ENCODE measurements at places on chromosomes 6 and 20.

- no peak for DNase-seq
These were observed 7.2 kb upstream of the UQCC2 start for GRCh38 chr6:33718713-33719112.

DNA sequence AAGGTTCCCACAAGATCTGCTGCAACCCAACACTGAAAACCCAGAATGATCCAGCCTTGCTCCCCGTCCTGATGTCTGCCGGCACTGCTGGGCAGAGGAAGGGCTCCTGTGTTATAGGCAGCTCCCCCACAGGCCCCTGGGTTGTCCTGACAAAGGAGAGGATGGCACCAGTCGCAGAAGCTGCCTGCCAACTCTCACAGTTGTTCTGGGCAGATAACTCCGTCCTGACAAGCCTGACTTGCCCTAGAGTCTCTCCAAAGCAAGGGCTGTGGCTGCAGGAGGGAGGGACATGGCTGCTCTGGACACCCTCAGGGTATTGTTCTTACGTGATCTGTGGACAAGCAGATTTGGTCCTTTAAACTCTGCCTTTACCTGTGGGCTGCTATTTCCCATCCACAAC, 243.8 kb downstream of the CDH26 start:
- no peak for DNase-seq

DNA sequence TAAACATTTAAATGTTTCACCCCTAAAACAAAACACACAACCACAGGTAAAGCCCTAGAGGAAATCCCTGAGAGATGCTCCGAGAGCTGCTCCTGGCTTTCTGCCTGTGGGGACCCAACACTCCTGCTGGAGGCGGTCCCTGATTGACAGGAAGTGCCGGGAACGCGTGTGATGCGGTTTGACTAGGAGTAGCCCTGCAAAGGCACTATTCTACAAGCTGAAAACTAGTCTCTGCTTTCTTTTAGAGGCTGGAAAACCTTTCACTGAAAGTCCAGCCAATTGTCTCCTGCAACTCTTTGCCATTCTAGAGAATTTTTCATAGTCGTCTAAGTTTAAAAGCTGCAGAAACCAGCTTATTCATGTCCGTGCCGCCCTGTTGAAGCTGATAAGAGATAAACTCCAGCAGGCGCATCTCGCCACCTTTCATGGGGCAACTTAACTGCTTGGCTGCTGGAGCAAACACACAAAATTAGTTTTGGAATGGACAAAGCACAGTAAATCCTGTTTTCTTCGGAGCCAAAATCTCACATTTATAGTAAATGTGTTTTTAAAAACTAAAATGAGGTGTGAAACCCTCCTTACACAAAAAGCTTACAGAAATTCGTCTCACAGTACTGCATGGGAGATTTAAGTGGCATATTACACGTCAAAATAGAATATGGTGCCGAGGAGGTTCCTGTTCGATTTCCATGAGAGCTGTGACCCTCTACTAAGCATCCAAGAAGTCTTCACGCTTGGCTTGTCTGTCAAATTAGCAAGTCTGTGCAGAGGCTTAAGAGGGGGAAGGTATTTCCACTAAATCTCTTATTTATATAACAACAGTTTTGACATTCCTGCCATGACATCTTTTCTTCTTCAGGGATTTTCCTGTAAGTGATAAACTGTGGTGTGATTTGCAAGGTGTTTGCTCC, 46.9 kb downstream of the DACT2 start:
- no peak for DNase-seq

- DNase-seq = no peak
These were observed 124.1 kb upstream of the RPS6KA2 start for GRCh38 chr6:166751051-166751595.

DNA sequence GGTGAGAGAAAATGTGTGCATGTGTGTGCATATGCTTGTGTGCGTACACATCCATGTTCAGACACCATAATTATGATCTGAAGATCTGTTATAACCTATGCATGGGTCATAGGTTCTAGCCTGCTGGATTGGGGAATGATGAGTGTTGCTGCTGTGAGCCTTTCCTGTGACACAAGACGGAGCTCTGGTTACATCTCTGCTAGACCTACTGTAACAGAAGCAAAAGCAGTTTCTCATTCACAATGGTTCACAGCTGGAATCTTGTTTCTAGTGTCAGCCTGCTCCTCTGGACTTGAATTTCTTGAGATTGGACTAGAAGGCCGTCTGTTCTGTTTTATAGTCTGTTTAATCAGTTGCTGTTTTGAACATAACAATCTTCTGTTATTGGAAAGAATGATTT, 40.1 kb downstream of the DEFB114 start:
- no peak for DNase-seq

GRCh38 chr6:38143191-38144150, 323.9 kb downstream of the ZFAND3 start:
- no peak for DNase-seq

GRCh38 chr6:11785774-11786579, 7.4 kb upstream of the ADTRP start:
- no peak for DNase-seq

GRCh38 chr6:53640361-53640760, 25.2 kb downstream of the KLHL31 start:
- no peak for DNase-seq

DNA sequence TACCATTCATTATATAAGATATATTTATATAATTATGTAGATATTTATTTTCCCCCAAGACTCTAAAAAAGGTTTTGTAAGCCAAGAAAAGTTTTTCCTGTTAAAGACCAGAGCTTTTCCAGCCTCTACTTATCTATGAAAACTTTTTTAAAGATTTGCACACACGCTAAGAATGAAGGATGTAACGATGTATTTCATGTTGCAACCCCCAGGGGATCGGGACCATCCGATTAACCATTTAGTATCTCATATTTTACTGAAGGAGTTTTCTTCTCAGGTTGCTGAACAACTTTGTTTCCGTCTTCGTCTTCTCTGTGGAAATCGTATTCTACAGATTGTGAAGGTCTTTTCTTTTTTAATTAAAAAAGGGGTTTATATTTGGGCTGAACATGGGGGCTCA, 70.0 kb upstream of the SASH1 start:
- DNase-seq = no peak

GRCh38 chr6:139943391-139943790, 568.9 kb upstream of the CITED2 start:
- DNase-seq = no peak

- DNase-seq = no peak
These were observed 113.1 kb downstream of the ADAT2 start for GRCh38 chr6:143337201-143337949.

DNA sequence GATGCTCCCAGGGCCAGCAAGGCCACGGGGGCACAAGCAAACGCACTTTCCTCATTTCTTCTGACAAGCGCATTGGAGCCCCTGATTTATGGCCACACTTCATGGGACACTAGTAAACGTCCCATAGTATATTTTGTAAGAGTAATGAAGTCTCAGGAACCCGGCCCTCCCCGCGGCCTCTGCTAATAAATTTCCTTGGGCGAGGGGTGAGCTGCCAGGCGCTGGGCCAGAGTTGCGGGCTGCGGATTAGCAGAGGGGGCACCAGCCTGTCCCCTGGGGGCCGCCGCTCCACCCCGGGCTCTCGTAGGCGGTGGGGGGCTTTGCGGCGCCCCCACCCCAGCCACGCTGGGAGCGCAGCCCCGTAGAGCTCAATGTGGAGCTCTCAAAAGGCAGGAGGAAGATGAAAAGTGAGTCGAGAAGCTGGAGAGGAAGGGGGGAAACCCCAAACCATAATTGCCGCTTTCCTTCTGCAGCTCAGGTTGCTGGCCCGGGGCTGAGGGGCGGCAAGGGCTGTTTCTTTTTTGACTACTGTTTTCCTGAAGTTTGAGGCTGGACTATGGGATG, 173.6 kb downstream of the CDC5L start:
- DNase-seq = no peak

DNA sequence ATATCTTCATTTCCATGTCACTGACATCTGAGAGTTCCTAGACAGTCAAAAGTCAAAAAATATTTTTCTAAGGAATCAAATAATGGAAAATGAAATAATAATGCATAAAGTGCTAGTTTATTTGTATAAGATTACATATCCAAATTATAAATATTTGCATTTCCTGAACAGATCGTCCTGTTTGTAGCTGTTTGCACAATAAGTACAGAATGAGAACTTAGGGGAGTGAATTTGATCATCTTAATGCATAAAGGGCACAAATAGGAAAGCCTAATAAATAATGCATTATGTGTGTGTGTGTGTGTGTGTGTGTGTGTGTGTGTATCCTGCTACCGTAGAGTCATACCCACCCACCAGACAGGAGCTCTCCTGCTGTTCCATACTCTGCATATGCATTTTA, 521.0 kb upstream of the EPHA7 start:
- no peak for DNase-seq

GRCh38 chr20:23267909-23268308, 82.7 kb upstream of the NXT1 start:
- DNase-seq = no peak

Measured in stimulated activated CD4-positive, alpha-beta T cell treated with anti-CD3 and anti-CD28 coated beads, TNF-alpha, amount 100 ng/mL, for 1 hour (primary cell).